ENCODE measurements at places on chromosomes 12 and 14.

GRCh38 chr14:52032204-52032801, 36.6 kb downstream of the NID2 start:
- DNase-seq, result no peak

- DNase-seq, result no peak
These were observed 182.3 kb downstream of the PELI2 start for GRCh38 chr14:56300495-56300894.

- peak; percentile 36 for DNase-seq
These were observed 18.6 kb upstream of the PRKAB1 start for GRCh38 chr12:119649202-119649808.

- peak; percentile 6 for DNase-seq
These were observed 22.0 kb upstream of the ULK1 start for GRCh38 chr12:131872154-131873051.

DNA sequence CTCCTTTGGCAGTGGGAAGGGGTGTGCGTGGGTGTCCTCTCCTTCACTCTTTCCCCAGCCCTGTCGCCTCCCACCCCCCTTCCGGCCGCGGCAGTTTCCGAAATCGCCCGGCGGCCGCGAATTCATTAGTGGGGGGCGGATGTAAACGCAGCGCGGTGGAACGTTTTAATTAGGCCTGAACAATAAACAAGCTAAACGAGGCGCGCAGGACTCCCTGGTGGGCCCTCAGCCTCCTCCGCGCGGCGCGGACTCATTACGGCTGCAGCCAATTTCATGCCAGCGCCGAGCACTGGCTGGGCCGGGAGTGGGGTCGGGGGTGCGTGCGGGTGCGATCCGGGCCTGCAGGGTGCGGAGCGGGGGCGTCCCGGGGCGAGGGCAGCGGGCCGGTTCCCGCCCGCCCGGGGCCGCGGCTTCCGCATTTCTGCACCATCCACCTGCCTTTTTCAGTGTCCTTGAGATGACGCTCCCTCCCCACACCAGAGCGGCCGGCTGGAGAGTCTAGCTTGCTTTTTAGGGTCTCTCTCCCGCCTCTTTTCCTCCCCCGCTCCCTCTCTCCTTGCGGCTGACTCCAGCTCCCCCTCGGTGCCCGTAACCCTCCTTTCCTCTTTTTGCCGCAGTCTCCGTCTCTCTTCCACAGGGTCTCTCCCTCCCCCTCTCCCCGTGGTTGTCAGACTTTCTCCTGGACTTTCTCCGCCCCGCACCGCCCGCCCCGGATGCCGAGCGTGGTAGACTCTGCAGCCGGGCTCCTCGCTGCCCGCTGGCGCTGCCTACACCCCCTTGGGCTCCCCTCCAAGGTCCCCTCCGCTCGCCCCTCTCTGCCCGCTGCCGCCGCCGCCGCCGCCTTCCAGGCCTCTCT, at the start of gene CISTR:
Gene CISTR (minus strand): TSS at position 644 of the 856 bp plus-strand sequence.
- DNase-seq, result peak; percentile 59

- no peak for DNase-seq
These were observed 39.9 kb downstream of the NINJ2 start for GRCh38 chr12:623172-623864.

DNA sequence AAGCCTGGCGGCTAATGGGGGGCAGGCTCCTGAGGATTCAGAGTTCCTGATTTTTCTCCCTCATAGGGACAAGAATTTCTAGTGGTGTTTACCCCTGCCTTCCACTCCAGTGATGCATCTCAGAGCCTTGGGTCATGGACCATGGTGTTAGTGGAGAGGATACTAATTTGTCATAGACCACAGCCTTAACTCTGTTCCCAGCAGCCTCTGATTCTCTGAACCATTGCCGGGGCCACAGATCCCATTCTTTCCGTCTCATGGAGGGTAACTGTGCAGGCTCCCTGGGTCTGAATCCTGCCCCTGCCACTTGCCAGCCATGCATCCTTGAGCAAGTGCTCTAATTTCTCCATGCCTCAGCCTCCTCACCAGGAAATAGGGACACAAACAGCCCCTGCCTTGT, 55.1 kb downstream of the RPH3A start:
- no peak for DNase-seq

GRCh38 chr12:57731411-57732080, 7.0 kb downstream of the AGAP2 start:
- DNase-seq, result no peak

DNA sequence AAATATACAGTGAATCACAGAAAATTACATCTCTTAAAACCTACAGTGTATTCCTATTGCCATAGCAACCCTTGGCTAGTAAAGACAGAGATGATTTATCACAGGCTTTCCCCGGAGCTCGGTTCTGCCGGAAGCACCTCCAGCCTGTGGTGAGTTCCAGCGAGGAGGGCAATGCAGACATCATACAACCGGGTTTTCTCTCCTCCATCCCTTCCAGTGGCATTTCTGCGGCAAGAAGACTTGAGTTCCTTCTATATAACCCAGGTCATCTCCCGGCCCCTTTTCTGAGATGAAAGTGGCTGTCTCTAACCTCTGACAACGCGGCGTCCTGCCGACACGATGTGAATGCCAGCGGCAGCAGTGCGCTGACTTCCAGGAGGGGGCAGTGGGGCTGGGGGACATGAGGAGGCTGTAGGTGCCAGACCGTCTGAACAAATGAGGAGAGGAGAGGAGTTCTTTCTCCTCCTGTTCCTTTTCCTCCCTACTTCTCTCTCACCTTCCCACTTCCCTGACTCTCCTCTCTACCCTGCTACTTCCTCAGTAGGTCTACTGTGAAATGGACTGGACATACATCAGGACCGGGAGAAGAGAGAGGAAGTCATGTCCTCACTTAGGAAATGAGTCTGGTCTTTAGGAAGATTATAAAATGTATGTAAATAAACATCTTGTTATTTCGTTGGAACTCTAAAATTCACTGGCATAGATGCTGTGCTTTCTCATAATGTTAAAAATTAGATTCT, 68.6 kb upstream of the MAX start:
- no peak for DNase-seq

- no peak for DNase-seq
These were observed 43.5 kb downstream of the MIPOL1 start for GRCh38 chr14:37241198-37241597.

- DNase-seq, result peak; percentile 51
These were observed 721 bp downstream of the CABP1 start for GRCh38 chr12:120640861-120641833.

GRCh38 chr12:92334552-92334951, 188.9 kb upstream of the BTG1 start:
- no peak for DNase-seq

DNA sequence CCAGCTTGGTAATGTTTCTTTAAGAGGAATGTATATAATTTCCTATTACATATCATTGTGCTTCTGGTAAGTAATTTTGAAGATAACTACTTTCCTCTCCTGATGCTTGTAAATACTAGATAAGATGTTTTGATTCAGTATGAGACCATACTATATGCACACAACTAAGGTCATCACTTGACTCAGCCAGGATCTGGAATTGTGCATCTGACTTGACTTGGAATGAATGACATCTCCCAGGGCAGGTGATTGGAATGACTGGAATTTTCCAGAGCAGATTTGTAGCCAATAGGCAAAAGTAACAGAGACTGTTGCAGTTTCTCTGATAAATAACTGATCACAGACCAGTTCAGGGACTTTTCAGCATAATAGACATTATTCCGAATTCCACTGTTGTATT, 11.1 kb downstream of the BEST3 start:
- no peak for DNase-seq

DNA sequence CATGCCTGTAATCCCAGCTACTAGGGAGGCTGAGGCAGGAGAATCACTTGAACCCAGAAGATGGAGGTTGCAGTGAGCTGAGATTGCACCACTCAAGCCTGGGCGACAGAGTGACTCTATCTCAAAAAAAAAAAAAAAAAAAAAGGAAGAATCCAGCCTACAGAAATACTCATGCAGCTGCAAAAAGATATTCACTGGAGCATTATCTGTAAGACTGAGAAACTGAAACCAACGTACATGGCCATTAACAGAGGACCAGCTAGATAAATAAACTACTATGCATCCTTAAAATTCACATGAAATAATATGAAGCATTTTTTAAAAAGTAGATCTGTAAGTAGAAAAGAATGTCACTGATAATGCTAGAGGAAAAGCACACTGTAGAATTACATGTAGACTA, 3.5 kb downstream of the SLC7A7 start:
- no peak for DNase-seq

DNA sequence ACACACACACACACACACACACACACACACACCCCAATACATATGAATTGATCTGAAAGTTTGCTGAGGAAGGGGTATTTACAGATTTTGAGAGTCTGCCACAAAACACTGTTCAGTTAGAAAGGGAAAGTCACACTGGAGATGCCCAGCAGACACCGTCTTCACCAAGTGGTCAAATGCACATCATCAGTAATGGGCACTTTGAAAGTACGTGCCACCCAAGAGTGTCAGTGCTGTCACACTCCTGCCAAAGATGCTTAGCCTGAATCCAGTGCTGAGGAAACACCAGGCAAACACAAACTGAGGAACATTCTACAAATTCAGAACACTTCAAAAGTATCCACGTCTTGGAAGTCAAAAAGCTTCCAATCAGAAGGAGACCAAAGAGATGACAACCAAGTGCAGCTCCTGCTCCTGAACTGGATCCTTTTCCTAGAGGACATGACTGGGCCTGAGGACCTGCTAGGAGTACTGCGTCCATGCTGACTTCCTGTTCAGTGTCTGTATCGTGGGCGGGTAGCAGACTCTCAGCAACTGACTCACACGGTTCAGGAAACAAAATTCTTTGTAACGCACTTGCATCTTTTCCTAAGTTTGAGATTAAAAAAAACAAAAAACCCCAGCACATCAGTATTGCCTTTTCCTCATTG, 18.6 kb downstream of the PSMC1 start:
- no peak for DNase-seq

GRCh38 chr14:21236948-21237797, 32.1 kb downstream of the HNRNPC start:
- DNase-seq, result no peak

GRCh38 chr14:104196461-104197140, 58.2 kb downstream of the KIF26A start:
- no peak for DNase-seq

DNA sequence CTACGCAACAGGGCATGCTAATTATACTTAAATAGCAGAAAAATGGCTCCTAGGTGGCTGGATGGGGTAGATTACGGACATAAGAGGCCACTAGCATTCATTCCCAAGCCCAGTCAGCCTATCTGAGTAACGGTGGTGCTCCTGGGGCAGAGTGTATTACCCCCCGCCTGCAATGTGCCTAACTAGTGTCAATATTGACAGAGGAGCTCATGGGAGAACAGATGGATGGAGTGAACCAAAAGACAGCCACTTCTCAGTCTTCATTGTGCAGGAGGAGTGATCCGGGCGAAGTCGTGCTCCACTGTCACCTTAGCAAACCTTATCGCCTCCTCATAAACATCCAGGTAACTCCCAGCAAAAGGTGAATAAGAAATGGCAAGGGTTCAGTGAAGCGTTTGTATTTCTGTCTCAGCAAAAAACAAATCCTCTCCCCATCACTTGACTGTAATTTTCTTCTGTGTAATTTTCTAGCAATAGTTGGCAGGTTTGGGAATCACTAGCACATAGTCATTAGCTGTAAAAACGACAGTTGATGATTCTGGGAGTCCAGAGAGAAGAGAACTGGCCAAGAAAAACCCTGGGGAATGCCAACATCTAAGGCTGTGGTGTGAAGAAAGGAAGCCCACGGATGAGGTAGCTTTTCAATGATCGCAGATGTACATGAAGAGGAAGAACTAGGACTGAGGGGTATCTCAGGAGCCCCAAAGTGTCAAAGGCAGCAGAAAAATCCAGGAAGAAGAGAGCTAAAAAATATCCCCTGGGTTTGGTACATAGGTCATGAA, 126.6 kb upstream of the BCL2L14 start:
- DNase-seq, result no peak

- DNase-seq, result peak; percentile 10
These were observed 484 bp downstream of the ALKBH1 start for GRCh38 chr14:77707355-77707723.

- no peak for DNase-seq
These were observed 530.6 kb downstream of the FUT8 start for GRCh38 chr14:65943150-65943549.

DNA sequence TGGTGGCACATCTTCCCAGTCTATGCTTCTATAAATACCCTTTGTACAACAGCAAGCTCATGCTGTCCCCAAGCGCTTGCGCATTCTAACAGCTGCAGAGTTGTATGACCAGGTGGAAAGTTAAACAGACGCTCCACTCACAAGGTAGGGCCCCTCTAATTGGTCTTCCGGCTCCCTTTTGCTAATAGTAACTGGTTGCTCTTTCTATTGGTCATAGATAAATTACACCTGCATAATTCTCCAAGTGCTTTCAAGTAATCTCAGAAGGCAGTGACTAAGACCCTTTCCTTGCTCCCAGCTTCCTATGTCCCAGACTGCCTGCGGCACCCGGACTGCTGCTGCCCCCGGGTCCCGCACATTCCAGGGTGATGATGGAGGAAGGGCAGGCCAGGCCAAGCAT, 6.1 kb upstream of the TSPAN9 start:
- DNase-seq, result no peak

DNA sequence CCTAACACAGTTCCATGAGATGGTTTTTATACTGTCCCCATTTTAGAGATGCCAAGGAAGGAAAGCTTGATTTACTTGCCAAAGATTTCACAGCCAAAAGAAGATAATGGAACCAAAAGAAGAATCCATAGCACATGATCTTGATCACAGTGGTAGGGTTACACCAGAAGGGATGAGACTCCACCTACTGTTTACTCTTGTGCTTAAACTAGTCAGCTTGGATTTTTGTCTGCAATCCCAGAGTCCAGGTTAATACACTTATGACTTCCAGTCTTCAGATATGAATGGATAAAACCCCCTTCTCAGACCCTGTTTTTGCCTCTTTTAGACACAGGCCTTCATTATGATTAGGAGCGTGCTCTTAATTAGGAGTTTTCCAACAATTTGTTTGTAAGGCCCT, 454.2 kb downstream of the AEBP2 start:
- no peak for DNase-seq

GRCh38 chr12:27682534-27682933, 13.7 kb upstream of the REP15 start:
- DNase-seq, result no peak

GRCh38 chr12:111045941-111046340, 125.6 kb upstream of the MYL2 start:
- DNase-seq, result no peak

DNA sequence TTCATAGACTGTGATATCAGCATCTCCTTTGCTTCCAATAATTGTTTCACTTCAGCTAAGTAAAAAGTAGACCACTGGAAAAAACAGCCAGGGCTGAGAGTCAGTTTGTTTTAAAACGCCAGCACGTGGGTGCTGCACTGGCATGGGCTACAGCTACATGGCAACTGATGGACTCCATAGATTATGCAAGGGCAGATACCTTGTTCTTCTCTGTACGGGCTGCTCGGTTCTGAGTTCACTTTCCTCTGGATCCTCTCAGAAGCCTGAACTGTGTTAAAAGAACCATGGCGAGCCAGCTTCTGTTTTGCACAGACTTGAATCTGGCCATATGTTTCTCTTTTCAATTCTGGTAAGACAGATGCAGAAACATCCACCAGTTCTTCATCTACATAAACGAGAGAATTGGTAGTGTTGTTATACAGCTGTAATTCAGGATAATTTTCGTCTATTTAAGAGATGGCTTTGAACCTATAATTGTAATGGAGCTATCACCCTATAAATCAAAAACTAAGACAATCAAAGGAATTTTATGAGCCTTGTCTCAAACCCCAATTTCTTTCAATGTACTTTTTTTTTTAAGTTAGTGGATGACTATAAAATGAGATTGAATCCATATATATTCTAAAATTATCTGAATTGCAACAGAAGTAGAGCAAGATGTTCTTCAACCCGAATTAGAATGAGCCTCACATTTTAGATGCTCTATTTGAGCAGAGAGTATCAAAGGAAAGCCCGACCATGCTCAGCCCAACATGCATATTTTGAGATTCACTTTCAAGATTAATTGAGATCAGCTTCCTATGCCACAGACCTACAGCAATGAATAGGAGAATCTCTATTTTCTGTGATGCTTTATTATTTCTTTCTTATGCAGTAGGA, 31.5 kb downstream of the E2F7 start:
- DNase-seq, result no peak
